Activated T-helper 1 cell treated with anti-CD3 and anti-CD28 coated beads, Interleukin-12 subunit alpha, Interleukin-12 subunit beta, Interleukin-2, Interleukin-4 antibody, amounts not matched to agents 30 ng/mL and 10 ng/mL and 1 ng/mL, durations not matched to agents 14 hours and 24 hours and 36 hours (primary cell): ENCODE measurements at places on chromosomes 1 and 21.

- H3K27me3 ChIP-seq, result peaks cover 3% of the 10 kb centered on the region
- DNase-seq, result no peak
- H3K36me3 ChIP-seq, result no peaks in the 10 kb centered on the region
- no peak overlapping the region for H3K4me3 ChIP-seq
- no peak overlapping the region for H3K27ac ChIP-seq
Measured at GRCh38 chr1:178055093-178055492, 38.8 kb upstream of the RASAL2 start.

- no peak overlapping the region for H3K27ac ChIP-seq
- H3K4me1 ChIP-seq, result no peaks in the 10 kb centered on the region
- H3K4me3 ChIP-seq, result no peak overlapping the region
Measured at GRCh38 chr1:193794239-193794638, 607.8 kb upstream of the B3GALT2 start.

GRCh38 chr1:151059109-151060006 lies at the start of gene CDC42SE1:
Gene CDC42SE1 (minus strand): TSS chr1:151059622. CDS start chr1:151055730, 3,892 bp downstream.
- DNase-seq, result peak; percentile 81
- peaks cover 64% of the 10 kb centered on the region for H3K4me1 ChIP-seq
- H3K27me3 ChIP-seq, result no peaks in the 10 kb centered on the region
- H3K27ac ChIP-seq, result peak within 1 kb of the TSS; percentile 97
- H3K36me3 ChIP-seq, result peaks cover 45% of the 10 kb centered on the region

DNA sequence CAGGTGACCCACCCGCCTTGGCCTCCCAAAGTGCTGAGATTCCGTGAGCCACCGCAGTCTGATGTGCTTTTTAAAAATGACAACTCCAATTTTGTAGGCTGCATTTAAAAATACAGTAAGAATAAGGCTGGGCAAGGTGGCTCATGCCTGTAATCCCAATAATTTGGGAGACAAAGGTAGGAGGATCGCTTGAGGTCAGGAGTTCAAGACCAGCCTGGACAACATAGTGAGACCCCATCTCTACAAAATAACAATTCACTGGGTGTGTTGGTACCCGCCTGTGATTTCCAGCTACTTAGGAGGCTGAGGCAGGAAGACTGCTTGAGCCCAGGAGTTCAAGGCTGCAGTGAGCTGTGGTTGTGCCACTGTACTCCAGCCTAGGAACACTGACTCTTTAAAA lies 23.4 kb downstream of the SLC19A2 start:
- no peaks in the 10 kb centered on the region for H3K27me3 ChIP-seq
- H3K4me1 ChIP-seq, result peaks cover 21% of the 10 kb centered on the region
- no peak for DNase-seq
- peaks cover 19% of the 10 kb centered on the region for H3K36me3 ChIP-seq

DNA sequence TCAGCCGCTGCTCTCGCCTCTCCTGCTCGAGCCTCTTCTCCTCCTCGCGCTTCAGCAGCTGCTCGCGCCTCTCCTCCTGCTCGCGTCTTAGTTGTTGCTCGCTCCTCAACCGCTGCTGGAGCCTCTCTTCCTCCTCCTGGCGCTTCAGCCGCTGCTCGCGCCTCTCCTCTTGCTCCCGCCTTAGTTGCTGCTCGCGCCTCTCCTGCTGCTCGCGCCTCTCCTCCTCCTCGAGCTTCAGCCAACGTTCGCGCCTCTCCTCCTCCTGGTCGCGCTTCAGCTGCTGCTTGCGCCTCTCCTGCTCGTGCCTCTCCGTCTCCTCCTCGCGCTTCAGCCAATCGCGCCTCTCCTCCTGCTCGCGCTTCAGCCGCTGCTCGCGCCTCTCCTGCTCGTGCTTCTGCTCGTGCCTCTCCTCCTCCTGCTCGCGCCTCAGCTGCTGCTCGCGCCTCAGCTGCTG lies 3.7 kb downstream of the TCHH start:
- H3K4me1 ChIP-seq, result peaks cover 12% of the 10 kb centered on the region
- peaks cover 24% of the 10 kb centered on the region for H3K27me3 ChIP-seq
- H3K36me3 ChIP-seq, result peaks cover 7% of the 10 kb centered on the region
- DNase-seq, result peak; percentile 19
- H3K27ac ChIP-seq, result no peak overlapping the region
- no peak overlapping the region for H3K4me3 ChIP-seq

- no peak overlapping the region for H3K27ac ChIP-seq
- H3K4me3 ChIP-seq, result no peak overlapping the region
- H3K27me3 ChIP-seq, result peaks cover 7% of the 10 kb centered on the region
- DNase-seq, result no peak
- H3K36me3 ChIP-seq, result no peaks in the 10 kb centered on the region
Measured at GRCh38 chr1:27954186-27954585, 5.6 kb upstream of the XKR8 start.

DNA sequence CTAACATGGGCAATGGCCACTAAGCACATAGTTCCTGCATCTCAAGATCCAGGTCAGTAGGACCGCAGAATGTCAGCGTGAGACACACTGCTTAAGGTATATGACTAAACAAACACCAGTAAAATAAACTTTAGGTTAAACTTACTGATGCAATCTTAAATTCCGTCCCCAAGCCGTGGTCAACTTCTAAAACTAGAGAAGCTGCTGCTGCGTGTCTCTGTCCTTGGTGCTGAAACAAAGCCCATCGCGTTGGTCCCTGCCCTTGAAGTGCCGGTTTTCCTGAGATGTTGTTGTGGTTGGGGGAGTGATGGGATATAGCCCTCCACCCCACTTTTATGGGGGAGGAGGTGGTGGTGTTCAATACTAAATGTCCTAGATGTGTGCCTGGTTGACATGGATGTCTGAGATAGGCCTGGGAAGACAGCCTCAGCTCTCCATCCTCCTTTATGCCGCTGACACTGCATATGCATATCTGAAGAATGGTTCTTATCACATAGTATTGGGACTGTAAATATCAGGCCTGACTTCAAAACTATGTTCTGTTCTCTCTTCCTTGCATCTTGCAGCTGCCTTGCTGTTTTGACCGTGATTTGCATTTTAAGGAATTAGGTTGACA lies 72.0 kb upstream of the KCNA3 start:
- H3K4me3 ChIP-seq, result no peak overlapping the region
- no peak overlapping the region for H3K27ac ChIP-seq
- H3K27me3 ChIP-seq, result peaks cover 28% of the 10 kb centered on the region
- DNase-seq, result peak; percentile 45
- no peaks in the 10 kb centered on the region for H3K4me1 ChIP-seq
- no peaks in the 10 kb centered on the region for H3K36me3 ChIP-seq

GRCh38 chr1:246533371-246533905 lies 26.4 kb upstream of the SMYD3 start:
- no peaks in the 10 kb centered on the region for H3K36me3 ChIP-seq
- no peak for DNase-seq
- no peak overlapping the region for H3K27ac ChIP-seq
- H3K27me3 ChIP-seq, result peaks cover 3% of the 10 kb centered on the region
- peaks cover 1% of the 10 kb centered on the region for H3K4me1 ChIP-seq
- no peak overlapping the region for H3K4me3 ChIP-seq

DNA sequence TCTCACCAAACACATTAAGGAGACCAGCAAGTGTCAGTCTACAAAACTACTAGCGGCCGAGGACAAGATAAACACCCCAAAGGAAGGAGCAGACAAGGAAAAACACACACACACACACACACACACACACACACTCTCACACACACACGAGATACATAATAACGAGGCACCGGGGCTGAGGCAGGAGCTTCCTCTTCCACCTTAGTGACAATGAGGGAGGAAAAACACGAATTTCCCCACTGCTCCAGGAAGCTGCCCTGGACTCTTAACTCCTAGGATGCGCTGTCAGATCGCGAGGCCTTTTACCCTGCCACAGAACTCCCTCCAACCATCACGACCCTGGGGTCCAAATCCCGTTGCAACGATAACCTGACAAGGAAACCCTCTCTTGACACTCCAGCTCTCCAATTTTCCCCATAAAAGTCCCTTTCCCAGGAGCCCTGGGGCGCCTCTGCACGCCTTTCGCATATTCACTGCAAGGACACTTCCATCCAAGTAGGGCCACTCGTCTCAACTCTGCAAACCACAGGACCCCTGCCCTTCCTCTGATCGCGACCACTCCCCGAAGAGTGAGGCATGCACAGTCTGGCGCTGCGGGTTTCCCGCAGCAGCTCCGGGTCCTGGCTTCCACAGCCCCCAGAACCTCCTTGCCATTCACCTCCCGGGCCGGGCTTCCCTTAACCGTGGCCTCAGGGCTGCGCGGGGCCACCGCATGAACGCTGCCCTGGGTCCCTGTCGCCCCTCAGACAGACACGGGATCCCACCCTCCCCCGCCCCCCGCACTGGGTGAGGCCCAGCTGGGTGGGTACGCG lies 581 bp downstream of the ETV3 start:
- peaks cover 42% of the 10 kb centered on the region for H3K36me3 ChIP-seq
- peak overlapping the region; percentile 92 for H3K27ac ChIP-seq
- H3K4me3 ChIP-seq, result peak overlapping the region; percentile 93
- no peak for DNase-seq
- peaks cover 79% of the 10 kb centered on the region for H3K4me1 ChIP-seq

DNA sequence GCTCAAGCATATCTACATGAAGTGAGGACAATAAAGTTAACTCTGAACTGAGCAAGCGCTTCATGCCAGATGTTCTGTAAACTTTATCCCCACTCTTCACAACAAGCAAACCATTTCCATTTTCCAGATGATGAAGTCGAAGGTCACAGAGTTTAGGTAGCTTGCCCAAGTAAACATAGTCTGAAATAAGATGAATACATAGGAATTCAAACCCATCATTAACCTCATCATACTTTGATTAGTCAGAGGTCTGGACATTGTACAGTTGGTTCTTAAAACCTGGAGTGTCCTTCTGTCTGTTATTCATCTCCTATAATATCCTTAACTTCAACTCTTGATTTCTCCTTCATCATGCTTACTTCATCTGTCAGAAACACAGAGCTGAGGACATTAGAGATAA lies 180.3 kb upstream of the C8B start:
- no peak for DNase-seq
- H3K4me3 ChIP-seq, result no peak overlapping the region
- no peak overlapping the region for H3K27ac ChIP-seq

- peak overlapping the region; percentile 97 for H3K27ac ChIP-seq
- H3K27me3 ChIP-seq, result no peaks in the 10 kb centered on the region
- H3K4me3 ChIP-seq, result peak overlapping the region; percentile 100
- DNase-seq, result peak; percentile 30
Measured at GRCh38 chr1:86704972-86705664, 742 bp downstream of the SH3GLB1 start.

- H3K4me1 ChIP-seq, result no peaks in the 10 kb centered on the region
- H3K27me3 ChIP-seq, result no peaks in the 10 kb centered on the region
- no peak overlapping the region for H3K27ac ChIP-seq
- H3K36me3 ChIP-seq, result no peaks in the 10 kb centered on the region
- DNase-seq, result no peak
- no peak overlapping the region for H3K4me3 ChIP-seq
Measured at GRCh38 chr1:237012788-237013383, 8.6 kb upstream of the MT1HL1 start.

- H3K4me1 ChIP-seq, result no peaks in the 10 kb centered on the region
- no peaks in the 10 kb centered on the region for H3K27me3 ChIP-seq
- no peak overlapping the region for H3K4me3 ChIP-seq
- H3K36me3 ChIP-seq, result peaks cover 3% of the 10 kb centered on the region
Measured at GRCh38 chr1:117857418-117857817, 72.0 kb downstream of the GDAP2 start.

- no peak overlapping the region for H3K4me3 ChIP-seq
- H3K27me3 ChIP-seq, result no peaks in the 10 kb centered on the region
Measured at GRCh38 chr1:44301442-44301841, 53.6 kb downstream of the ERI3 start.

- peaks cover 29% of the 10 kb centered on the region for H3K27me3 ChIP-seq
- no peak overlapping the region for H3K27ac ChIP-seq
- H3K4me3 ChIP-seq, result no peak overlapping the region
- H3K36me3 ChIP-seq, result no peaks in the 10 kb centered on the region
- DNase-seq, result no peak
- no peaks in the 10 kb centered on the region for H3K4me1 ChIP-seq
Measured at GRCh38 chr1:22705586-22705985, 5.1 kb upstream of the EPHB2 start.

DNA sequence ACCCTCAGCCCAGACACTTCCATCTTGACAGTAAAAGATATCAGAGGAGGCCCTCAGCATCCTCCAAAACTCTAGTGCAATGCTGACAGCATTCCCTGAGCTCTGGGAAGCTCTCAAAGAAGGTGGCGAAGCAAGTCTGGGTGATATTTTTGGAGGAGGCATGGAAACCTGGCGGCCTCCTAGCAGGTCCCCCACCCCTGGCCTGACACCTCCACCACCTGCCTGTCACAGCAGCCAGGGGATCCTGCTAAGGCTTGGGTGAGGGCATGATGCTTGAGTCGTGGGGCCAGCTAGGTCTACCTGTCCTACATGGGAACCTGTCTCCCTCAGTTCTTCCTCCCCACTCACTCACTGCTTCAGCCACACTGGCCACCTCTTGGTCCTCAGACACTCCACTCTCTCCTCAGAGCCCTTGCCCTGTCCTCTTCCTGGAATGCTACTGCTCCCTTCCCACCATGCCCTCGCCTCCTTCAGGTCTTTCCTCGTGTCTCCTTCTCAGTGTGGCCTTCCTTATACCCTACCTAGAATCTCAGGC lies 8.5 kb downstream of the DHRS3 start:
- no peak overlapping the region for H3K4me3 ChIP-seq
- peak overlapping the region; percentile 52 for H3K27ac ChIP-seq
- no peaks in the 10 kb centered on the region for H3K27me3 ChIP-seq
- peaks cover 59% of the 10 kb centered on the region for H3K4me1 ChIP-seq
- DNase-seq, result no peak
- peaks cover 67% of the 10 kb centered on the region for H3K36me3 ChIP-seq

DNA sequence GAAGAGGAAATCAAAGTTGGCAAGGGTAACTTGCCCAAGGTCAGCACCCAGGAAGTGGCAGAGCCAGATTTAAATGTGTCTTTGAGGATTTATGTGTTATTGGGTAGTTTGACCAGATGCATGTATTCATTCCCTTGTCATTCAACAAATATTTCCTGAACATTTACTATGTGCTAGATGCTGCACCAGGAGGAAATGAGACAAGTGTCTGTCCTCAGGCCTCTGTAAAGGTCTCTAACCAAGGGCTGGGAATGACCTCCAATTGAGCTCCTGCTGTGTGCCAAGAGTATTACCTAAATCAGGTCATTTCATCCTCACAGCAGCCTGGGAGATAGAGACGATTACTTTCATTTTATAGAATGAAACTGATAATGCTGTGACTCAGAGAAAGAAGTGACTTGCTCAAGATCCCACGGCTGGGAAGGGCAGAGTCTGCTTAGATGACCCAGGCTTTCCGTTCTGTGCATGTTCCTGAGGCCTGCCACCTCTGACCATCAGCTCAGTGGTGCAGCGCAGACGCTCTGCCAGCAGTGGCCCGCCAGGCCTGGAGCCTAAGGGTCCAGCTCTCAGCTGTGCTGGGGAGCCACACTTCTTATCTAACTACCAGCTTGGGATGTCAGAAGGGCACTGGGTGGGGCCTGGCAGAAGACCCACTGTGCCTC lies 3.5 kb upstream of the TTC22 start:
- no peaks in the 10 kb centered on the region for H3K36me3 ChIP-seq
- no peaks in the 10 kb centered on the region for H3K27me3 ChIP-seq
- H3K27ac ChIP-seq, result peak overlapping the region; percentile 58
- H3K4me1 ChIP-seq, result peaks cover 51% of the 10 kb centered on the region
